Chondrocyte (in vitro differentiated cells): ENCODE measurements at places on chromosomes 4 and X. TPM values are rescaled to one million over a fixed set of nuclear protein-coding genes. Genes with fewer than 3 reads are reported as not detected.

The SGMS2 gene
- total RNA-seq, result 49.7 to 71.5 TPM (median 65.5 TPM) in 3 replicates

The NPNT gene
- 2.7 to 3.2 TPM (median 2.8 TPM) in 3 replicates for total RNA-seq

The HTR2C gene
- not detected in 3 replicates for total RNA-seq

The NHSL2 gene
- total RNA-seq, result 2.1 to 2.2 TPM (median 2.1 TPM) in 3 replicates

The SOD3 gene
- 4.2 to 22.9 TPM (median 22.3 TPM) in 3 replicates for total RNA-seq

The PALLD gene
- total RNA-seq, result 886 to 1,317 TPM (median 900 TPM) in 3 replicates

The SLC10A4 gene
- total RNA-seq, result 0.18 TPM in 1 of 3 replicates, not detected in the others

The CHRDL1 gene
- total RNA-seq, result 0.51 to 1.2 TPM (median 1.2 TPM) in 3 replicates

DNA sequence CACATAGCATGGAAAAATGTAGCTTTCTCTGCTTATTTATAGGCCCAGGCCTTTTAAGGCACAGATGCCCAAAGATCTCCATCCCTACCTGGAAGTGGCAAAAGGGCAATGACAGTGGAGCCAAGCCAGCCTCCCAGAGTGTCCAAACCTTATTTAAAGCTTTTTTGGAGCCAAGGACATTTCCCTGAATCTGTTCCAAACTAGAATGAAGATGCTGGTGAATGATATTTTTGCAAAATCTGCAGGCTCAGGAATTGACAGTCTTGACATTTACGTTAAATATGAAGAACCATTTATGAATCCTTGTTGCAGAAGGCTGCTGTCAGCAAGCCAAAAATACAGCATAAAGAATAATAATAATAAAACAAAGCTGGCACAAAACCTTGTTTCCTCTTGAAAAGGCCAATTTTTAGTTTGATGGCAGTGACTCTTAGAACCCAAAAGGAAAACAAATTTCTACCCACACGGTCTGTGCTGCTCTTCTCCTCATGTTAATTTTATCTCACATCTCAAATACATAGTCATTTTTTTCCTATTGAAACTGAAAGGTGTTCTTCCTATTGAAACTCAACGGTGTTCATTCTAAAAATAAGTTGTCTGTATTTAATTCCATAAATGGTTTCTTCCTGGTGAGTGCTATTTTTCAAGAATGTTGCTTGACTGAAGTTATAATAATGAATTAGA is 206.3 kb upstream of the TBL1X start:
- DNase-seq, result no peak

GRCh38 chr4:142778430-142778829 is 67.7 kb downstream of the INPP4B start:
- DNase-seq, result no peak

GRCh38 chr4:11042760-11043159 is 358.2 kb upstream of the CLNK start:
- DNase-seq, result no peak

DNA sequence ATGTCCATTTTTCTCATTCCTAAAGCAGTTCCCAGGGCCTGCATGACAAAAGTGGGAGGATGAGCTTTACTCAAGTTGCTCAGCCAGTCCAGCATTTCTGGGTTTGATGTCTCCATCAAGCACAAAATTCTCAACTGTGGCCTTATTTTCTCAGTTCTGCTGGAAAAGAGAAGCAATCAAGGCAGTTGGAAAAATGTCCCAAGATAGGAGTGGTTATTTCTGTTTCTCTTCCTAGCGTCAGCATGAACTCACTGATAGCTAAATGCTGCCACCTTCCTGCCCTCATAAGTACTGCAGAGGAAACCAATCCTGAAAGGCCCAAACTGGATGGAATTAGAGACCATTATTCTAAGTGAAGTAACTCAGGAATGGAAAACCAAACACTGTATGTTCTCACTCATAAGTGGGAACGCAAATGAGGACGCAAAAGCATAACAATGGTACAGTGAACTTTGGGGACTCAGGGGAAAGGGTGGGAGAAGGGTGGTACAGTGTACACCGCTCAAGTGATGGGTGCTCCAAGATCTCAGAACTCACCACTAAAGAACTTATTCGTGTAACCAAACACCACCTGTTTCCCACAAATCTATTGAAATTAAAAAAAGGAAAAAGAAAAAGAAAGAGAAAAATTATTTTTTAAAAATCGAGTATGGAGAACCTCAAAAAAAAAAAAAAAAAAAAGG is 29.6 kb downstream of the ADH7 start:
- DNase-seq, result no peak

DNA sequence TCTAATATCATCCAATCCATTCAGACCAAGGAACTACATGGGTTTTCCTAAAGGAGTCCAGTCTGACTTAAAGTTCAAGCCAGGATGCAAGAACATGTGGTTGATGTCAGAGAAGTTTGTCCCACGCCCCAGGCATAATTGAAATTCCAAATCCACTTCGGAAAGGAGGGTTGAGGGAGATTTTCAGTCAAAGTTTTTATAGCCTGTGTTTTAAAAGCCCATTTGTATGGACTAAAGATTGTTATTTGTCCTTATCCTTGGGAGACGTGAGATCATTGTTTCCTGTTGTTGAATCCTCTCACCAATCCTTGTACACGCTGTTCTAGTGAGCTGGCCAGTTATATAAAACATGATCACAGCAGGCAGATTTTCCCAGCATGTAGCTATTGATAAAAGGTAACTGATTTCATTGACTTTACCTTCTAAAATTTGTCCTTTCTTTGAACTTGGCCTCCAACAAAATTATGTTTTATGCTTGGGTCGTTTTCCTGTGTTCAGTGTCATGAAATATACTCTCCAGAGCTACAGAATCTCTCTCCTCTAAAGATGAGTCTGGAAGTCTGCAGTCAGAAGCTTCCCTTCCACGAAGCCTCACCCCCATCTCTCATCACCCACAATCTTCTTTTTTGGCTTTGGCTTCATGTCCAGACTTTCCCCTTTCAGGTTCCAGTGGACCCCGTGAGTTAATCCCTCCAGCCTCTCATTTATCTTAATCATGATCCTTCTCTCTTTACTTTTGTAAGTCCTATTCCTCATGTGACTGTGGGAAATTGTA is 92.9 kb downstream of the ATP10D start:
- DNase-seq, result no peak

DNA sequence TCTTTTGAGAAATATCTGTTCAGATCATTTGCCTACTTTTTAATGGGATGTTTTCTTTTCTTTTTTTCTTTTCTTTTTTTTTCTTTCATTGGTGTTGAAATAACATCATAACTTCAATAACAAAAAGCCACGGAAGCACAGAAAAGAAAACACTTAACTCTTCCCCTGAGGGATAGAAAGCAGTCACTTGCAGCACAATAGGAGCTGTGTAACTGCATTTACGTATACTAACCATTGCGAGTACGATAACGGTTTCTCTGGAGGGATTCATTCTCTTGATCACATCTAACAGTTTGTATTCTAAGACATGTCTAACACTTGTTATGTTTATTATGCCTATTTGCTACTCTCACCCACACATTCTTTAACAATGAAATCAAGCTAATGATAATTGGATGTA is 27.3 kb downstream of the C4orf46 start:
- DNase-seq, result no peak

DNA sequence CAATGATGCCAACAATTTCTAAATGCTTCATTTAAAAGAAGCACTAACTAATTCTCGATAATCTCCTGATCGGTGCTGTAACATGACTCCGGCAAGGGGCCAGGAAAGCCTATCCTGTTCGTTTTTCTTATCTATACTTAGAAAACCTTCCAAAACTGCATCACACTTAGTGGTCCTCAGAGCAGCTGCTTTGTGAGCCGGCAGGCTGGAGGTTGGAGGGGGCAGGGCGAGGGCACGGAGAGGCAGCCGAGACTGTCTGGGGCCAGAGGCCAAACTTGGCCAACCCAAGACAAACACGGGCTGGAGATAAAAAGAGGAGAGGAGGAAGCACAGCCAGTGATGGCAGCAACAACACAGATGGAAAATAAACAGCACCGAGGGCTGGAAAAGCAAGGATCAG is 455.7 kb downstream of the BCOR start:
- DNase-seq, result no peak

DNA sequence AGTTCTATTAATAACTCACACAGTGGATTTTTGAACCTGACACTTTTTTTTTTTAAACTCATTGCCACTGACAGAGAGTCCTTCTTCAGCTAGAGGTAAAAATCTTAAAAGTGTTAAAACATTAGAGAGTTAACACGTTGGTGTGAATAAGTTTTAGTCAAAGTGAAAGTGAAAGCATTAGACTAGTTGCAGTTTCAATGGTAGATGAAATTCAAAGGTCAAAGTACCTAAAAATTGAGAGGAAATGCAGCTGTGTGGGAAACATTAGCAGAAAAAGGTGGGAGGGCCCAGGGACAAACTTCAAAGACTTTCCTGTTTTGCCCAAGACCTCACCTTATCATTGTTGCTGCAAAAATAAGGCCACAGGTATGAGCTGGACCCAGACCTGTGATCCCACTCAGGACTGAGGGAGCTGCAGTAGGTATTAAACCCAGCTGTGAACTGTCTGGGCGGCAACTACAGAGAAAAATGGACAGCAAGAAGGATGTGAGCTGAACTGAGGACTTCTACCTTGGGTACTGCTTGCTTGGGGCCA is 17.6 kb upstream of the GABRA4 start:
- DNase-seq, result no peak

GRCh38 chr4:74056114-74056857 is 17.8 kb upstream of the CXCL3 start:
- no peak for DNase-seq

DNA sequence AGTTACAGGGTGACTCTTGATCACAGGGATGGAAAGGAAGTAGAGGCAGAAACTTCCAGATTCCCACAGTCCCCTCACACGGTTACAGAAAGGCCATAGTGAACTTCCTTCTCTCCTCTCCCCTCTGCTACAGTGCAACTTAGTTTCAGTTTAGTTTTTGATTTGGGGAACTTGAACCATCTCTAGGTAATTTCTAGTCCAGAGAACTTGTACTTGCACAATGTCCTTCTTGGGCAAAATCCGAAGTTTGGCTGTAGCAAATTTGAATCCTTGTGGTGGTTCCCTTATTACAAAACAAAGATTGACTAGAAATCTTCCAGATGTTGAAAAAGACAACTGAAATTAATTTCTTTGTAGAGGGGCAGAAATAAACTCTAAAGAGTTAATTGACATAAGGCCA is 1.2 kb upstream of the BLTP1 start:
- no peak for DNase-seq

- DNase-seq, result no peak
Measured at GRCh38 chr4:77952457-77952856, 89.8 kb downstream of the MRPL1 start.

DNA sequence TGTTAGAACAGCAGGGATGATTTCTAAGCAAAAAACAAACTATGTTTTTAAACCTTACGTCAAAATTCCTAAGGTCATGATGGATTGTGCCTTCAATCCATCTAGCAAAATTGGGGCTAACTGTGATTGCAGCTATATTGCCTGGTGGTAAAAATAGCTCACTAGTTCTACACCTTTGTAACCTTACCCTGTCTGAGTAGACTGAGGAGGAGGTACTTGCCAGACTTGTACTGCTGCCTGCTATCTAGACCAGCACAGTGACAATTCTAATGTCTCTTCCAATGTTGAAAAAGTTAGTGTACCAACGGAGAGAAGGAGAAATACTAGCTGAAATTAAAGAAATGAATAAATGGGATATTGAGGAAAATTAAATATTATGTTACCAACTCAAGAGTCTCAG is 30.3 kb downstream of the ATP11C start:
- DNase-seq, result no peak

- DNase-seq, result no peak
Measured at GRCh38 chr4:127788517-127788916, 6.4 kb downstream of the HSPA4L start.

DNA sequence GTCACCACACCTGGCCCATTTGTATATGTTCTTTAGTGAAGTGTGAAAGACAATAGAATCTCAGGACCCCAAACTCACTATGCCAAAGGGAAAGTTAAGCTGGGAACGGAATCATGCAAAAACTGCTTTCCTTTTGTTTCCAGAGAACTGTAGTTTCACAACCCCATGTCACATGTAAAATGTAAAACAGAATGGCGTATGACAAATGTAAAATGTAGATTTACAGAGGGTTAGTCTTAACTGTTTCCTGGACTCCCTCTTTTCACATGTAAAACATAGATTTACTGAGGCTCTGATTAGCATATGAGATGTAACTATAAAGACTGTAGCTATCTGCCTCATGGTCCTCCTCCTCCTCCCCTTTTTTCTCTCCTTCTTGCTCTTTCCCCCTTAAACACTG is 66.3 kb downstream of the ABLIM2 start:
- no peak for DNase-seq

GRCh38 chr4:95638920-95639501 is 90.2 kb upstream of the UNC5C start:
- no peak for DNase-seq

DNA sequence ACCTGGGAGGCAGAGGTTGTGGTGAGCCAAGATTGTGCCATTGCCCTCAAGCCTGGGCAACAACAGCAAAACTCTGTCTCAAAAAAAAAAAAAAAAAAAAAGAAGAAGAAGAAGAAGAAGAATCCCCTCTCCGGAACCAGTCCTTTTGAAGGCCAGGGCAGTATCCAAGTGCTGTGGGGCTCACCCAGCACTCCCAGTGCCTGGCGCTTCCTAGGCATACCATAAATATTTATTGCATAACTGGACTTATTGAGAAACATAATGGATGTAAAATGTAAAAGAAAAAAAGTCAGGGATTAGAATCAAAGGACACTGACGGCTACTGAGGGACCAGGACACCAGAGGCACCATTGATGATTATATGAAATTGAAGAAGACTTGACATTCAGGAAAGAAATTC is 162.1 kb upstream of the KIT start:
- no peak for DNase-seq

- DNase-seq, result no peak
Measured at GRCh38 chrX:7925867-7926472, 1.2 kb downstream of the PNPLA4 start.

DNA sequence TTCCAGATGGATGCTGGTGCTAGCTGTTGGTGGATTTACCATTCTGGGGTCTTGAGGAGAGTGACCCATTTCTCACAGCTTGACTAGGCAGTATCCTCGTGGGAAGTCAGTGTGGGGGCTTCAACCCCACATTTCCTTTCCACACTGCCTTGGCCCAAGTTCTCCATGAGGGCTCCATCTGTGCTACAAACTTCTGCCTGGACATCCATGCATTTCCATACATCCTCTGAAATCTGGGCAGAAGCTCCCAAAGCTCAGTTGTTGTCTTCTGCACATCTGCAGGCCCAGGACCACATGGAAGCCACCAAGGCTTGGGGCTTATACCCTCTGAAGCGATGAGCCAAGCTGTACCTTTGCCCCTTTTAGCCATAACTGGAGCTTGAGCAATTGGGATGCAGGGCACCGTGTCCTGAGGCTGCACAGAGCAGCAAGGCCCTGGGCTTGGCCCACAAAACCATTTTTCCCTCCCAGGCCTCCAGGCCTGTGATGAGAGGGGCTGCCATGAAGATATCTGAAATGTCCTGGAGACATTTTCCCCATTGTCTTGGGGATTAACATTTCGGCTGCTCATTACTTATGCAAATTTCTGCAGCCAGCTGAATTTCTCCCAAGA is 248.7 kb upstream of the ANKRD50 start:
- DNase-seq, result no peak

DNA sequence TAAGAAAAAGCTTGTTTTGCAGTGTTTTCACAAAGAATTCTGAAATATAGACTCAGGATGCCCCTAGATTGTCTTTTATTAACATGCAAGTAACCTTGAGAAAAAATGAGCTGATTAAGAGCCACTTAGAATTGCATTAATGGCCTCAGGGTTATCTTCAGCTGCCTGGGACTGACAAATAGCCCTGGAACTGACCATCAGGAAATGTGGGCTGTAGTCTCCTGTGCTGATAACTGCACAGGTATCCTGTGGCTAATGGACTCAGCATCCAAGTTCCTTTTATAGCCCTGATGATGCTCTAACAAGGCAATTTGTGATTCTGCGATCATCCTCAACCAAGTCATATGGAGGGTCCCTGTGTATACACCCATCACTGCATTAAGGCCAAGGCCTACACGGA is 17.0 kb downstream of the CA5B start:
- DNase-seq, result no peak

- DNase-seq, result no peak
Measured at GRCh38 chrX:109533631-109534030, 3.0 kb upstream of the NXT2 start.
